ENCODE measurements at places on chromosomes 2 and 18.

GRCh38 chr2:240912878-240913809 lies 7.0 kb downstream of the CROCC2 start:
- DNase-seq = no peak

DNA sequence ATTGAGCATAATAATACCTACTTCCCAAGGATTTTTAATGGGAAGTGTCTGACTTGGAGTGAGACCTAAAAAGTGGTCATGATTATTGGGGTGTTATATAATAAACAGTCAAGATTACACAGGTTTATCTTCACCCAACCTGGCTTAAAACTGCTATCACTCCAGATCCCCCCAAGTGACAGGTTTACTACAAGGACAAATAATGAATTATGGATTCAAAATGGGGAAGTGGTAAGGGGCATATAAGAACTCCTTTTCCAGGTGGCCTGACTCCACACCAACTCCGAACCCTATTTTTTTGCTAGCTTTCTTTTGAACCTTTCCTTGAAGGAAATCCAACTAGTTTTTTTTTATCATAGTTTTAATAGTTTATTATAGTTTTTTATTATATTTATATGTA lies 663.0 kb upstream of the FANCL start:
- DNase-seq = no peak

- DNase-seq = no peak
Measured at GRCh38 chr18:9683418-9684396, 24.4 kb upstream of the RAB31 start.

DNA sequence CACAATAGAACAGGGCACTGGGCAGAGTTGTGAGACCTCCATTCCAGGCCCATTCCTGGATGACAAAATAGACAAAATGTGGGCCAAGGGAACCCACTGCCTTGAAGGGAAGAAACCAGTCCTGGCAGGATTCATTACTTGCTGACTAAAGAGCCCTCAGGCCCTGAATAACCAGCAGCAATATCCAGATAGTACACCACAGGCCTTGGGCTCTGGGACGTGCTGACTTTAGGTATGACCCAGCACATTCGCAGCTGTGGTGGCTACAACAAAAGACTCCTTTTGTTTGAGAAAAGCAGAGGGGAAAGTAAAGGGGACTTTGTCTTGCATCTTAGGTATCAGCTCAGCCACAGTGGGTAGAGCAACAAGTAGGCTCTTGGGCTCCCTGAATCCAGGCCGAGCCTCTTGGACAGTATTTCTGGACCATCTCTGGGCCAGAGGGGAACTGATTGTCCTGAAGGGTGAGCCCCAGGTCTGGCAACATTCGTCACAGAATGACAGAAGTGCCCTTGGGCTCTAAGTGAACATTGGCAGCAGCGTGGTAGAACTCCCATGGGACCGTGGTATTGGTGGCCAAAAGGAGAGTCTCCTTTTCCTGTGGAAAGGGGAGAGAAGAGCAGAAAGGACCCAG lies 89.9 kb upstream of the CD226 start:
- no peak for DNase-seq

DNA sequence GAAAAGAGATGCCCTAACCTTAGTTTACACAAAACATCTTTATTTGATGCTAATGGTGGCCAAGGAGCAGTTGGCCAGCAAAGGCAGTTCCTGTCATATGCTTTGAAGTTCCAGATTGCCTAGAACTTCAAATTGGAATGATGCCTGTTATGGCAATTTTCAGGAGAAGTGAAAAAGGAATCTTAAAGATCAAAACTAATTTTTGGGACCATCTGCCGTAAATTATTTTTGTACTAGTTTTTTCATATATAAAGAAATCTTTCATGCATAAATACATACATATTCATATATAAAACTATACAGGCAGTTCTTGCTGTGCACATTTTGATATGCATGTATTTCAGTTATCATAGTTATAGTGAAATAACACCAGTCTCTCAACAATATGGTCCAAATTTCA lies 1185.6 kb upstream of the FAM98A start:
- DNase-seq = no peak

- no peak for DNase-seq
Measured at GRCh38 chr18:75341897-75342296, 85.6 kb downstream of the SMIM21 start.

GRCh38 chr2:202460119-202460518 lies 84.0 kb downstream of the BMPR2 start:
- DNase-seq = no peak

- no peak for DNase-seq
Measured at GRCh38 chr18:20971886-20972267, 139.7 kb downstream of the ROCK1 start.
